ENCODE measurements at places on chromosomes 13 and 19.

DNA sequence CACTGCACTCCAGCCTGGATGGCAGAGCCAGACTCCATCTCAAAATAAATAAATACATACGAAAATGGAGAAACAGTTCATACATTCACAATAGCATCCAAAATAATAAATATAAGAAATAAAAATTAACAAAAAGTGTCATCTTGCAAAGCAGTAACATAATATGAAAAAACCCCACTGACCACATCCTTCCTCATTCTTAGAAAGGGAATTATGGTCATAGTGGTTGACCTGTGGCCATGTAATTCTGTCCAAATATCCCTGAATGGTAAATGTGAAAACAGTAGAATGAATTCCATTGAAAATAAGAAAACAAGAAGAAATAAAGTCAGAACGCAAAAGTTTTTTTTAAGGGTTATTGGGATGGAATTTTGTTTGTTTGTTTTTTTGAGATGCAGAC is 7.0 kb upstream of the CDC42EP5 start:
- no peak for DNase-seq

GRCh38 chr13:84810781-84811180 is 928.5 kb upstream of the SLITRK1 start:
- no peak for DNase-seq

DNA sequence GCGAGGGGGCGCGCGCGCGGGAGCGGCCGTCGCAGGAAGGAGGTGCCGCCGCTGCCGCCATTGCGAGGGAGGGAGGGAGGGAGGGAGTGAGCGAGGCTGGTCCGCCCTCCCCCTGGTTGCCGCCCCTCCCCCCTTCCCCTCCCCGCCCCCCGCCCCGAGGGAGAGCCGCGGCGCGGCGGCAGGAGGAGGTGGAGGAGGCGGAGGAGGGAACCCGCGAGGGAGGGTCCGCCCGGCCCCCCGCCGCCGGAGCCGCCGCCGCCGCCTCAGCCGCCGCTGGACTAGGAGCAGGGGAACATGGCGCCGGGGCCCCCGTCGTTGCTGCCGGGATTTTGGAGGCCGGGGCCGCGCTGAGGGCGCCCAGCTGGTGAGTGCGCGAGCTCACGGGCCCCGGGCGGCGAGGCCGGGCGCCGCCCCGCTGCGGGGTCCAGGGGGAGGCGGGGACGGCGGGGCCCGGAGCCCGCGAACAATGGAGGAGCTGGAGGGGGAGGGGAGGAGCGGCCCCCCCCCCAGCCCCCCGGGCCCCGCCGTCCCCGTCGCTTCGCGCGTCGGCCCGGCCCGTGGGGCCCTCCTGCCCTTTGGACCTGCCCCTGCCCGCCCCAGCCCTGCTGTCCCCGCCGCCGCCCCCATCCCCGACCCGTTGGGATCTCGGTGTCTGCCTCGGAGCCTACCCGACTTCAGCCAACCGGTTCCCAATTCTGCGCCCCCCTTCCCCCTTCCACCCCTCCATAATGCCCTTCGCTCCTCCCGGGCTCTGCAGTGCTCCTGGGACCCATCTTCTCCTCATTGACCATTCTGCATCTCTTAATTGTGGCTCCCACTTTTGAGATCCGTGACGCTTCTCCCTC is at the start of gene ARHGAP35:
Gene ARHGAP35, plus strand, starts transcription at position 152 of the 845 bp plus-strand sequence. CDS start 57,679 bp downstream, outside the sequence.
- DNase-seq, result peak; percentile 94

DNA sequence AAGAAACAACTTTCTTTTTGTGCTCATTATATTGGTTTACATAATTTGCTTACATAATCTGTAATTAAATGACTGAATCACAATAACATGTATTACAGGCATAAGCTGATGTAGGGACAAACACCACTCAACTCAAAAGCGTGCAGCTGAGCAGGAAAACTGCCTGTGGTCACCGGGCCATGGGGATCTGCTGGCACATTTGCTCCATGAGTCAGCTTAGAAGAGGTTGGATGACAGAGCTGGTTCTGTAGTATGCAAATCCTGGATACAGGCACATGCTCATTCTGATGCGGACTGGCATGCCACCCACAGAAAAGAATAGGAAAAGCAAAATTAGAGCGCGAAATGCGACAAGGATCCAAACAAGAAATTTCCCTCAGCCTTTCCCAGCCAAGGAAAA is 128.6 kb downstream of the USP12 start:
- DNase-seq, result peak; percentile 55

Measured in left hindlimb (tissue), 1 donor.